ENCODE measurements at places on chromosomes 2 and 18.

GRCh38 chr2:25794544-25795276 lies 83.6 kb downstream of the ASXL2 start:
- no peak for DNase-seq

GRCh38 chr2:147501968-147502367 lies 342.9 kb upstream of the ACVR2A start:
- no peak for DNase-seq

DNA sequence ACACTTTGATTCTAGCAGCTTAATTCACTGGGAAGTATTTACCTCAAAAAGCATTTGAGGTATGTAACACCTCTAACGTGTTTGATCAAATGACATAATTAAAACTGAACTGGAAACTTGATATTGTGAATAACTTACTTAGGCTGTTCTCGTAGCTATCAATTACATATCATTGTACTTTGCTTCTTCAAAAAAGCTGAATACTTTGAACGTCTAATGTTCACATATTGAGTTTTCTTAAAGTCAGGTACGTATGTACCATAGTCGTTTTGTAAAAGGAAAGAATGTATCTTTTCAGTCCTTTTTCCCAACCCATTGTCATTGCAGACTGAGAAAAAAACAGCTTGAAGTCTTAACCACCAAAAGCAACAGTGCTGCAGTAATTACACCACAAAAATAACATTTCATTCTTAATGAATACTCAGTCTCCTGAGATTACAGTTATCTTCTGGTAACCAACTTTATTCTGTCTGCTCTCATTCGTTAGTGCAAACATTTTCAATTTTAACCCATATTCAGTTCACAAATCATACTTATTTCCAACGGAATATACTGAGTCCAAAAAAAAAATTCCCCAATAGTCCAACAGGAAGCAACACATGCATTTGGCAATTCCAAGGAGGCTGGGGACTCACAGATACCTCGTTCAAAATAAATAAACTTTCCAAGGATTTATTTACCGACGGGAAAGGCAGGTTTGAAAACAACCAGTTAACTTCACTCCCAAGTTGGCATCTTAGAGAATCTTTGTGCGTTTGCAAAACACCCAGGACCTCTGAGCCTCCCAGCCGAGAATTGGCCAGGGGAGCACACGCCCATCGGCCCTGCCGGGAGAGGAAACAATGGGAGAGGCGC lies 1.1 kb downstream of the CHN1 start:
- peak; percentile 22 for DNase-seq

- DNase-seq = no peak
Measured at GRCh38 chr2:101677658-101678057, 19.8 kb upstream of the MAP4K4 start.

GRCh38 chr2:27889774-27890145 lies 427 bp downstream of the RBKS start:
- DNase-seq = no peak

DNA sequence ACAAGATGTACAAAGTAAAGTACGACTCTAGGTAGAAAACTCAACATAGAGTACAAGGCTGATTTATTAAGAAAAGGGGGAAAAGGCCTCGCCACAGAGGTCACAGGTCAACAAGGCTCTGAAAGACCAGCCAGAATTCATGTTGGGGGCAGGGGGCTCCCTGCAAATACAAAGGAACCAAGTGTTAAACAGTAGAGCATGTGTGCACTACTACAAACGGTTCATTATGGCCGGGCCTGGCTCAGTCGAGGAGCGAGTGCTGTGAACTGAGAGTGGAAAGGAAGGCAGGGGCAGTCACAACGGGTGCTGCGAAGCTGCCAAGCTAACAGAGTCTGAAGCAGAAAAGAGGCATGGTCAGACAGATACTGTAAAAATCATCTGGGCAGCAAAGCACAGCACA lies 77.1 kb downstream of the MBOAT2 start:
- DNase-seq = no peak

DNA sequence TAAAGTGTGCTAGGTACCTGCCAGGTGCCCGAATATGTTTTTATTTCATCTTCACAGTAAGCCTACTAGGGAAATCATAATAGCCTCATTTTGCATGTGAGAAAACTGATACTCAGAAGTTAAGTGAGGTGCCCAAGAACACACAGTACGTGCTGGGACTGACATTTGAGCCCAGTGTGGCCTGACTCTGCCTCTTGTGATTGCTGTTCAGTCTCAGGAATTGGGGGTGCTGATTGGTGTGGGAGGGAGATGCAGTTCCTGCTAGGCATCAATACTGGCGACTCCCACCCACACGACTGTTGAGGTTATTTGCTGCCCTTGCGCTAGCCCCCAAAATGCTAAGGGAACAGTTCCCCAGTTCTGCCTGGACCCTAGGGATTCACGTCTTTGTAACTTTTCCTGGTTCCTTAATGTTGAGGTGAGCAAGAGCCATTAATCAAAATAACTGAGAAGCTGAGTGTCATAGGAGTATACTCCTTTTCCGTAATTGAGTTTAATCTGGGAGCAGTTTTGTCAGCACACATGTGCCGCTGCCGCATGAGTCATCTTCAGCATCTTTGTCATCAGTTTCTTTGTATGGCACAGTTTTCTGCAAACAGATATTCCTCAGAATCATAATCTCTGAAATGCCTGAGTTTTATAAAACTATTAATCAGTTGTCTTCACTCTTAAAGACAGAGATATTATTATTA lies 120.7 kb downstream of the NCK2 start:
- peak; percentile 36 for DNase-seq

DNA sequence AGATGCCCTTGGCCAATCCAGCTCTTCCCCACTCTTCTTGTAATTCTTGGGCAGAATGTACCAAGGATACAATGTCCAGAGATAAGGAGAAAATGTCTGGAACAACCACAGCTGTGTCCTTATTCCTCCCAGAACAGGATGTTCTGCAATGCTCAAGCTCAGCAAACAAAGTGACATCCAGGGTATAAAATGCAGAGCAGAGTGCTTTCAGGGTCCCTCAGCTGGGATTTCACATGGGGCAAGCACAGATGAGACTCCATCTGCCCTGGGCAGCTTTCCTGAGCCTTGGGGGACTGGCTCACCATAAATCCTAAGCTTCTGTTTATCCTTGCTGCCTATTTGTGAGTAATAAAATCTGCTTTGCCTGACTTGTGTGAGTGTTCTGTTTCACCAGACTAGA lies 127.4 kb downstream of the VAPA start:
- DNase-seq = no peak

DNA sequence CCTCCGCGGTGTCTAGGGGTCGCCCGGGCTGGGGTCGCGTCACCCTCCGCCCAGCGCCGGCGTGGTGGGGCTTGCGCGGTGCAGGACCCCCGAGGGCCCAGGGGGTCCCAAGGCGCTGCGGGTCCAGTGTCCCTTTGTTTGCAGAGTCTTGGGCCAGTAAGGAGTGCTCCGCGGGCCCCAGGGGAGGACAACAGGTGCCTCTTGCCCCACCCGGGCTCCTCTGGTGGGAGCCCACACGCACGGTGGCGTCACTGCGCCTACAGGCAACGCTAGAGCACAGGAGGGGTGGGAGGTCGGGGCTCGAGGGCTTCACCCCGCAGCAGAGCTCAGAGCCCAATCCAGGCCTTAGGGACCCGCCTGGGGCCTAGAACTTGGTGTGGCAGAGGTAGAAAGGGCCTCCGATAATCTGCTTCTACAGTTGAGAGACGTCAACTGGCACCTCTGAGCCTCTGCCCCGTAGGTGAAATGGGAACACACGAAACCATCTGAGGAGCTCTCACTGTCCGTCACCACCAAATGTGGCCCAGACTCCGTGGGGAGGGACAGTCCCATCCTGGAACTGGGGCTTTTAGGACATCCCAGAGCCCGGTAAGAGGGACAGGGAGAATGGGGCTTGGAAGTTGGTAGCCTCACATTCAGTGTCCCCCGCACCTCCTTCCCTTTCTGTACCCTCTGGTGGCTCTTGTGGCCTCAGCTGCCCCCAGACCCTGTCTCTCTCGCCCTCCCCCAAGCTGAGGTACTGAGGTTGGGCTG lies 1.4 kb downstream of the ARID5A start:
- DNase-seq = peak; percentile 47

- DNase-seq = no peak
Measured at GRCh38 chr2:72915320-72915906, 1.9 kb upstream of the EMX1 start.

- no peak for DNase-seq
Measured at GRCh38 chr18:8081872-8082553, 514.9 kb downstream of the PTPRM start.

DNA sequence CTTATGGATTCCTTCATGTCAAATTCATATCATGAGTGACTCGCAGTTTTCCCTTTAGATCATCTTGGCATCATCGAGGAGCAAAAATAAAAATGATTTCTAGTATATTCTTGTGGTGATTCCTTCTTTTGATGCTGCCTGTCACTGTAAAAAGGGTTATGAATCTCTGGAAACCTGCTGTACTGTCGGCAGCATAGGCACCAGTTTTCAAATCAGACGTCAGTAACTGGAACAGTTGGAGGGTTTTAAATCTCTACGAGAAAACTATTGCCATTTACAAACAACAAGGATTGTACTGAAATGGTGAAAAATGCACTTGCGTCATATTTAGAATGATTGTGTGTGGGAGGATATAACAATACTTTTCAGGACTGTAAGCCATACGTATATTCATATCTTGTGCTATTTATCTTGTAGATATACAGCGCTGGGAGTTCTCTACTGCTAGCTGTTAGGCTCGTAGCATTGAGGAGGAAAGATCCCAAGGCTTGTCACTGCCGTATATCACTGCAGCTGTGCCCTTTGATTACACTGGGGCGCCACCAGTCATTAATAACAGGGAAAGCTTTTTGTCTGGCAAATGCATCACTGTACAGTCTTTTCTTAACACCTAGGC lies 320.7 kb downstream of the MTX2 start:
- DNase-seq = no peak

DNA sequence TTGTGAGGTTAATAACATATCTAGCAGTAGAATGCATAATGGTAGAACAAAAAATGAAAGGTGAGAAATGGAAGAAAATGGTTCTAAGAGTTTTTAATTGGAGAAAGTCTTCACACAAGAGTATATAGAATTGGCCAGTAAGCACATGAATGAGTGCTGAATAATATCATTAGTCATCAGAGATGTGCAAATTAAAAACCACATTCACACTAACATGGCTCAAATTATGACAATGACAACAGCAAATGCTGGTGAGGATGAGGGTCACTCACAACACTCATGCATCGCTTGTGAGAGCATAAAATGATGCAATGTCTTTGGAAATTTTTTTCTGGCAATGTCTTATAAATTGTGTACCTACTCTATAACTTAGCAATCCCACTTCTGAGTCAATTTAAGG lies 1355.4 kb upstream of the ACVR2A start:
- DNase-seq = no peak

- DNase-seq = no peak
Measured at GRCh38 chr18:21099442-21099841, 12.2 kb downstream of the ROCK1 start.

DNA sequence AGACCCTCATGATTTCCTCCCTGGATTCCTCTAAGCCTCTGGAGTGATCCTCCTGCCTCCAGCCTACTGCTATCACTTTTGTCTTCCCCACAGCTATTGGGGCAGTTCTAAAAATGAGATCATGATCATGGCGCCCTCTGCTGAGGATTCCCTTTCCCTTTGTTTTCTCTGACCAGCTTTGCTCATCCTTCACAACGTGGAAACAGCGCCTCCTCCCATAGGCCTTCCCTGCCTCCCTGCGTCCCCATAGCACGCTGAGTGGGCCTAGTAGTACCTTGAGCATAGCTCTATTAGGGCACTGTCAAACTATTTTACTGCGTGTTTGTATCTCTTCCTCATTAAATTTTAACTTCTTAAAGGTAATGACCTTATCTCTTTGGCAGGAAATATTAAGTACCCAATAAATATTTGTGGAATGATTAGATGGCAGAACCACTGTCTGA lies 207.0 kb upstream of the FANCL start:
- peak; percentile 60 for DNase-seq

- no peak for DNase-seq
Measured at GRCh38 chr2:205644018-205644417, 38.3 kb upstream of the NRP2 start.
